Activated CD8-positive, alpha-beta memory T cell treated with anti-CD3 and anti-CD28 coated beads, Interleukin-2, amount 10 ng/mL, durations not matched to agents 7 days and 5 days (primary cell): ENCODE measurements at places on chromosomes 12 and 14. TPM values are rescaled to one million over a fixed set of nuclear protein-coding genes. Genes with fewer than 3 reads are reported as not detected.

DNA sequence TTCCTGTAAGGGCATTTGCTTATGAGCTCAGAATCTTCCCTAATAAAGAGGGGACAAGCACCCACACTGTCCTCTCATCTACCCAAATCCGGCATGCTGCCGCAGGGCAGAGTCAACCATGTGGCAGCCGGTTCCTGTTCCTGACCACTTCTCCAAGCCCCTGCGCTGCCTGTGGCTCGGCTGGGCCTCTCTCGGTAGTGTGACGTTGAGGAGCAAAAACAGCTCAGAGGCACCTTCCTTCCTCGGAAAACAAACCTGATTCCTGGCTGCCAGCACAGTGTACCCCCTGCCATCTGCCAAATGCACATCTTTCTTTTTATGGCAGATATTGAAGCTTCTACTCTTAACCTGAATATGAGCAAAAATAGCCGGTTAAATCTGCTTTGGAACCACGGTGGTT, 50.5 kb downstream of the CFAP251 start:
- H3K4me3 ChIP-seq, result no peak overlapping the region
- no peak for DNase-seq
- peaks cover 3% of the 10 kb centered on the region for H3K36me3 ChIP-seq
- peaks cover 3% of the 10 kb centered on the region for H3K27me3 ChIP-seq
- H3K27ac ChIP-seq, result no peak overlapping the region

- no peak for DNase-seq
- H3K36me3 ChIP-seq, result peaks cover 2% of the 10 kb centered on the region
- peaks cover 21% of the 10 kb centered on the region for H3K4me1 ChIP-seq
- H3K4me3 ChIP-seq, result no peak overlapping the region
- peaks cover 21% of the 10 kb centered on the region for H3K27me3 ChIP-seq
These were observed 2.8 kb downstream of the ZNF219 start for GRCh38 chr14:21095430-21096205.

GRCh38 chr14:75069121-75069810, at the start of gene ZC2HC1C:
ZC2HC1C (plus strand) TSS chr14:75069641; CDS start chr14:75070574, 933 bp downstream.
- peaks cover 3% of the 10 kb centered on the region for H3K27me3 ChIP-seq
- H3K4me3 ChIP-seq, result no peak within 1 kb of the TSS
- peaks cover 12% of the 10 kb centered on the region for H3K4me1 ChIP-seq
- H3K27ac ChIP-seq, result no peak within 1 kb of the TSS
- peak; percentile 79 for DNase-seq

The P2RX7 gene
- total RNA-seq, result 7.5 TPM

DNA sequence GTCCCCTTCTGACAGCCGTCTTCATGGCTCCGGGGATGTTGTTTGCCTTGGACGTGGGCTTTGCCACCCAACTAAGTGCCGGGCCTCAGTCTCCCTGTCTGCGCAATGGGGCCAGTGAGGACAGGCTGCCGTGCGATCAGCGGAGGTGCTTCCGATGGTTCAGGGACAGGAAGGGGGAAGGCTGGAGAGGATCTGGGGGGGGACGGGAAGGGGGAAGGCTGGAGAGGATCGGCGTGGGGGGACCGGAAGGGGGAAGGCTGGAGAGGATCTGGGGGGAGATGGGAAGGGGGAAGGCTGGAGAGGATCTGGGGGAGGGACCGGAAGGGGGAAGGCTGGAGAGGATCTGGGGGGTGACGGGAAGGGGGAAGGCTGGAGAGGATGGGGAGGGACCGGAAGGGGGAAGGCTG, 3.4 kb downstream of the MMP17 start:
- DNase-seq, result no peak
- H3K27me3 ChIP-seq, result peaks cover 41% of the 10 kb centered on the region
- no peak overlapping the region for H3K4me3 ChIP-seq
- H3K36me3 ChIP-seq, result no peaks in the 10 kb centered on the region

- no peak overlapping the region for H3K4me3 ChIP-seq
- H3K27ac ChIP-seq, result no peak overlapping the region
- peaks cover 3% of the 10 kb centered on the region for H3K4me1 ChIP-seq
- H3K27me3 ChIP-seq, result peaks cover 6% of the 10 kb centered on the region
- no peaks in the 10 kb centered on the region for H3K36me3 ChIP-seq
- no peak for DNase-seq
These were observed 53.7 kb downstream of the B4GALNT3 start for GRCh38 chr12:513446-513845.

GRCh38 chr12:93191956-93192355, 185.8 kb upstream of the NUDT4 start:
- H3K27ac ChIP-seq, result no peak overlapping the region
- peaks cover 12% of the 10 kb centered on the region for H3K27me3 ChIP-seq
- no peak for DNase-seq

The STYK1 gene
- total RNA-seq, result 16.1 TPM

DNA sequence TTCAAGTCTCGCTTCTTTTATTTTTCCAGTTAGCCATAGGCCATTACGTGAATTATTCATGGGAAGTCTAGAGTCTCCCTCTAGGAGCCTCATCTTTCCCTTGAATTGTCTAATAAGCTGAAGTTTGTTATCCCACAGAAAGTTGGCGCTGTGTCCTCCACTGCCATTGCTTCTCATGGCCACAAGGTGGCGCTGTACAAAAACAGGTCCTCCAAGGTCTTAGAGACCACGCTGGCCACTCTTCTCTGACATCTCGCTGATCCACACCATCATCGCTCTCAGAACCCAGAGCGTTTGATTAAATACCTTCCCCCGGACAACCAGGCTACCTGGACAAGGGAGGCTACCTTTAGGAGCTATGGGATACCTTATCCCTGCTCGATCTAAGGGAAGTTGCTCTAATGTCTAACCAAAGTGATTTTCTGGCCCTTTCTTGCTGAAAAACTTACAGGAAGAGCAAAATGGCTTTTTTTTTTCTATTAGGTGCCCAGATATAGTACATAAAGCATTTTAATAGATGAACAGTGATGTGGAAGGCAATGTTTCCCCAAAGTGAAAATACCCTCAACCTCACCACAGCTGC, 110.0 kb downstream of the CCDC60 start:
- H3K4me3 ChIP-seq, result no peak overlapping the region
- H3K27me3 ChIP-seq, result peaks cover 11% of the 10 kb centered on the region
- peak; percentile 63 for DNase-seq
- H3K4me1 ChIP-seq, result peaks cover 3% of the 10 kb centered on the region

The PKP2 gene
- total RNA-seq, result not detected

The POTEG gene
- not detected for total RNA-seq

GRCh38 chr12:47834199-47834903, 14.6 kb upstream of the HDAC7 start:
- peak overlapping the region; percentile 40 for H3K27ac ChIP-seq
- H3K27me3 ChIP-seq, result no peaks in the 10 kb centered on the region
- DNase-seq, result no peak
- peaks cover 71% of the 10 kb centered on the region for H3K4me1 ChIP-seq
- H3K36me3 ChIP-seq, result no peaks in the 10 kb centered on the region

GRCh38 chr14:50000380-50001150, 107.7 kb downstream of the ARF6 start:
- peaks cover 75% of the 10 kb centered on the region for H3K4me1 ChIP-seq
- H3K27me3 ChIP-seq, result no peaks in the 10 kb centered on the region
- peak; percentile 93 for DNase-seq
- peaks cover 15% of the 10 kb centered on the region for H3K36me3 ChIP-seq

The NEUROD4 gene
- total RNA-seq, result not detected

DNA sequence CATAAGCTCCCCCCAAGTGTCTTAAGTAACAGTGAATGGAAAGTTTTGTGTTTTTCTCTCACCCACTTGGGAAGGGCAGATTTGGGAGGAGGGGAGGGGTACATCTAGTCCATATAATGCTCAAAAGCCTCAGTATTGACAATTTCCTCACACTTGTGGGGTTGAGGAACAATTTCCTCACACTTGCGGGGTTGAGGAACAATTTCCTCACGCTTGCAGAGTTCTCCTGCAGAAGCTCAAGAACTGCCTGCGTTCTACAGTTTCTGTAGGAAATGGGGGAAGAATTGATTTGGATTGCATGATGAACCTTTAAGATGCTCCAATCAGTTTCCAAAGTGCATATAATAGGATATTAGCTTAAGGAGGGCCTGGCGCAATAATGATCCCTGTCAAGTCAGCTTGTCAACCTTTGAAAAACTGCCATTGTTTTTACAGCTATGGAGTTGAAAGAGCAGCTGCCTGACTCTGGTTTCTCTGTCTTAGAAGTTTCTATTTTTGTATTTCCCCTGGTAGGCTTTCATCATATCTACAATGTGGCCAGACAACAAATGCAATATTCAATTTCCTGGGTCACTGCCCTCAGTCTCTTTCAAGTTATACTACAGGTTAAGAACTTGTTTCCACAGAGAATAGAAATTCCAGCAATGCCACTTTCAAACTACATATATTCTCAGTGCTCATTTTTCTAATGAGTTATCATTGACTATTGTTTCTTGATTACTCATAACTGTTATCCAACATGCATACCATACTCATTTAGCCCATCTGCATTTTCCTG, 66.5 kb downstream of the PLEKHG7 start:
- no peaks in the 10 kb centered on the region for H3K27me3 ChIP-seq
- no peak overlapping the region for H3K4me3 ChIP-seq
- H3K4me1 ChIP-seq, result peaks cover 14% of the 10 kb centered on the region

DNA sequence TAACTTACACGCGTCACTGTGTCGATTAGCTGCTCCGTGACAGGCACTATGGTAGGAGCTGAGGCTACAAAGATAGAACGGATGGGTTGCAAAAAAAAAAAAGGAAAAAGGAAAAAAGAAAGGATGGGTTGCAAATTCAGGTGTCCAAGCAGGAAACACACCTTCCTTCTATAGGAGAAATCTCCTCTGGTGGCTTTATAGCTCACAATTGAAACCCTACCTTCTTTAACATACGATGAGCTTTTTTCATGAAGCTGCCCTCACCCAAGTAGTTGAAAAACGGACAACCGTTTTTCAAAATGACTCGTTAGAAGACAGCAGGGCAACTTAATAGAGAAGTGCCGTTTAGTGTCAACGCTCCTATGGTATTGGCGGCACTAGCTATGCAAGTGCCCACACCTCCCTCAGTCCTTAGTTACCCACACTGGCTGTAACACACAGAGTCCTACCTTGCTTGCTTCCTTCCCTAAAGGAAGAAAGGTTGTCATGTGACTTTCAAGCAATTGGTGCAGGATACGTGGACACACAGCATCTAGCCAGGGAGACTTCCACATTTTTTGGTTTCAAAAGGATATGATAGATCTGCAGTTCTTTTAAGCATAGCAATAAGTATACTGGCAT, 682 bp upstream of the TRIP11 start:
- peaks cover 37% of the 10 kb centered on the region for H3K4me1 ChIP-seq
- peak; percentile 45 for DNase-seq
- peak overlapping the region; percentile 97 for H3K4me3 ChIP-seq
- H3K27me3 ChIP-seq, result no peaks in the 10 kb centered on the region

The GDF3 gene
- not detected for total RNA-seq

The PTPRQ gene
- not detected for total RNA-seq

The FOXN4 gene
- not detected for total RNA-seq

GRCh38 chr12:57583008-57583831, 7.8 kb upstream of the PIP4K2C start:
- peak; percentile 82 for DNase-seq
- no peaks in the 10 kb centered on the region for H3K36me3 ChIP-seq
- H3K27ac ChIP-seq, result no peak overlapping the region

The AQP6 gene
- not detected for total RNA-seq

The LRFN5 gene
- total RNA-seq, result not detected

The SLC7A8 gene
- total RNA-seq, result 0.54 TPM
